ENCODE measurements at places on chromosomes 5 and 9. TPM values are rescaled to one million over a fixed set of nuclear protein-coding genes. Genes with fewer than 3 reads are reported as not detected.

GRCh38 chr9:100064872-100065581 is 33.8 kb downstream of the ERP44 start:
- H3K27ac ChIP-seq: no peak overlapping the region
- no peak overlapping the region for H3K4me3 ChIP-seq
- DNase-seq: peak; percentile 61

DNA sequence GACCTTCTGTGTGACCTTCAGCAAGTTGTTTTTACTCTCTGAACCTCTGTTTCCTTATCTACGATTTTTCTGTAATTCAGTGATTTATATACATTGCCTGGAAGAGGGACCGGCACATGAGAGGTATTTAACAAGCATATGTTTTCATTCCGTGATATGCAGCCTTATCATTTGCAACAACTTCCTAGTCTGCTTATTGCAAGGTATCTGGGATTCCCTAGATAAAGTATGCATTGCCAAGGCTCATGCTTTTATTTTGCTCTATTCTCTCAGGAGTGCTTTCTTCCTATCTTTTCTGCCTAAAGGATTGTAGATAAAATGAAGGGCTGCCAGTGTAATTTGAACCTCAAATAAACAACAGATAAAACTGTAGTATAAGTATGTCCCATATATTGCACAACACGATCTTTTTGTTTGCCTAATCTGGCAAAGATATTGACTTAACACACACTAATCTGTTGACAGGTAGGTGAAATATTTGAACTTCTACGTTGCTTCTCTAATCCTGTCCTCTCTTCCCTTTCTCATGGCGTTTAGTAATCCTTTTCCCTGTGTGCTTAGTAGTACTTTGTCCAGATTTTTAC is 377.2 kb upstream of the TNC start:
- peak; percentile 16 for DNase-seq
- H3K36me3 ChIP-seq: no peaks in the 10 kb centered on the region
- H3K27me3 ChIP-seq: no peaks in the 10 kb centered on the region
- no peak overlapping the region for H3K4me3 ChIP-seq
- peaks cover 7% of the 10 kb centered on the region for H3K4me1 ChIP-seq

DNA sequence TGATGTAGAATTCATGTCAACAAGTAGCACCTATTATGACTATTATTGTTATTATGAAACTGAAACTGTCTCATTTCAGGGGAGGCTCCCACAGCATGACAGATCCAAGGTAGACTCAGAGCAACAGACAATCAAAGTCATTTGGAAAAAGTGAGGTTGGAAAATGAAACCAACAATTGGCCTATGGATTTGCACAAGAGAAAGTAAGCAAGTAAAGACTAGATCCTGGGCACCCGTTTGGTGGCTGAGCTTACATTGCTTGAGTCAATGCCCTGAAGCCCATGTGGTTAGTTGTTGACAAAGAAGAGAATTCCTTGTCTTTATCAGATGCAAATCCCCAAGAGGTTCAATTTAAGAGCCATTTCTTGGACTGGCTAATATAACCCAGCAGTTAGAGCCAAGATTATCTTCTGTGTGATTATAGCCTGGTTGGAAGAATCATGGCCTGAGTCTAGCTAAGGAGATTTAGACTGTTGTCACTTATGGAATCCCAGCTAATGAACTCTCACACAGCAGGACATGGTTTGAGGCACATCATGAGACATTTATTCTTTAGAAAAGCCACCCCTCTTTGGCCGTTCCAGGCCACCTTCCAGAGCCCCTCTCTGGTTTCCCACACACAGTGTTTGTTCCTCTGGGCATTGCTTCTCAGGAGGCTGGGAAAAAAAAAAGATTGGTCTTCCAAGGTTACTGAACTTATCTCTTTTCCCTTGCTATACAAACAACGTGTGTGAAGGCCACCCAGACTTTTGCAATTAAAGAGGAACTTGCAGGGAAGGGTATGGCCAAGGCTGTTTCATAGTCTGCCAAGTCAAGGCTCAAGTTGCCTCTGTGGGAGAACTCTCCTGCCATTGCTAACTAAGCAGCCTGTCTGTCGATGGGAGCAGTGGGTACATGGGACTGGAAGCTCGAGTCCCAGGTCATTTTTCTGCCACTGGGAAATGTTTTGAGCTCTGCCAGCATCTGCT is 399.5 kb downstream of the ENC1 start:
- peaks cover 30% of the 10 kb centered on the region for H3K4me1 ChIP-seq
- H3K36me3 ChIP-seq: no peaks in the 10 kb centered on the region
- no peaks in the 10 kb centered on the region for H3K27me3 ChIP-seq
- peak overlapping the region; percentile 55 for H3K27ac ChIP-seq
- DNase-seq: peak; percentile 47

GRCh38 chr5:160434022-160434531 is 12.4 kb downstream of the PTTG1 start:
- H3K4me1 ChIP-seq: peaks cover 18% of the 10 kb centered on the region
- peak; percentile 63 for DNase-seq
- H3K27me3 ChIP-seq: peaks cover 13% of the 10 kb centered on the region
- no peak overlapping the region for H3K27ac ChIP-seq
- peaks cover 10% of the 10 kb centered on the region for H3K36me3 ChIP-seq

DNA sequence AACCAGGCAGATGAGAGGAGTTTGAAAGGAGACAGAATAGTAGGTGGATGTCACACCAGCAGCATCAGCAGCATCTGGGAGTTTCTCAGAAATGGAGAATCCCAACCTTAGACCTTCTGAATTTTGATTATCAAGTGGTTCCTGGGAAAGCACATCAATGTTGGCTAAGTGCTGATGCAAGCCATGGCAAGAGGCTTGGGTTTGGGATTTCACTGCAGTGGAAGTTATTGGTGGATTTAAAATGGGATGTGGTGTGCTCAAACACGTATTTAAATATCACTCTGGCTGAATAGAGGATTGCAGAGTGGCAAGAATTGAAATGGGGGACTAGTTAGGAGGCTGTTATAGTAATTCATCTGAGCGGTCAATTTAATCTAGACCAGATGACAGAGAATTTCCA is 387.8 kb upstream of the WWC1 start:
- H3K27me3 ChIP-seq: no peaks in the 10 kb centered on the region
- peaks cover 16% of the 10 kb centered on the region for H3K4me1 ChIP-seq
- H3K36me3 ChIP-seq: no peaks in the 10 kb centered on the region
- H3K27ac ChIP-seq: no peak overlapping the region

The NOXA1 gene
- total RNA-seq: 8.9 TPM

The FAM120A gene
- total RNA-seq: 162 TPM

- DNase-seq: no peak
- no peak overlapping the region for H3K27ac ChIP-seq
Observed at GRCh38 chr5:22341406-22341805, 511.7 kb downstream of the CDH12 start.

DNA sequence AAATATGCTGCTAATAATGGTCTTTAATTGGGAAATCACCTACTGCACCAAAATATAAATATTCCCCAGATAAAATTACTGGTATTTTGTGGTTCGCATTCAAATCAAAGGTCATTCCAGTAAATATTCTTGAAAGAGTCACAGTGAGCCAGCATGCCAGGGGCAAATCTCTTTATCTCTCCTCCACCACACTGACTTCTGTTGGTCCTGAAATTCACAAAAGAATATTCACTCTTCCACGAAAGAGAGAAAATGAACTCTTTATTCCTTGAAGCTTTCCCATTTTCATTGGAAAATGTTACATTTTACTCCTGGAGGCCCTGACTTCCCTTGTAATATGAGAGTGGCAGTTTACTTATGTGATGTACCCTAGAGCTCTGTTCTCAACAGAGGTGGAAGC is 39.7 kb downstream of the ZNF366 start:
- H3K27ac ChIP-seq: peak overlapping the region; percentile 86
- H3K4me3 ChIP-seq: no peak overlapping the region
- H3K27me3 ChIP-seq: no peaks in the 10 kb centered on the region
- DNase-seq: no peak
- H3K36me3 ChIP-seq: no peaks in the 10 kb centered on the region

DNA sequence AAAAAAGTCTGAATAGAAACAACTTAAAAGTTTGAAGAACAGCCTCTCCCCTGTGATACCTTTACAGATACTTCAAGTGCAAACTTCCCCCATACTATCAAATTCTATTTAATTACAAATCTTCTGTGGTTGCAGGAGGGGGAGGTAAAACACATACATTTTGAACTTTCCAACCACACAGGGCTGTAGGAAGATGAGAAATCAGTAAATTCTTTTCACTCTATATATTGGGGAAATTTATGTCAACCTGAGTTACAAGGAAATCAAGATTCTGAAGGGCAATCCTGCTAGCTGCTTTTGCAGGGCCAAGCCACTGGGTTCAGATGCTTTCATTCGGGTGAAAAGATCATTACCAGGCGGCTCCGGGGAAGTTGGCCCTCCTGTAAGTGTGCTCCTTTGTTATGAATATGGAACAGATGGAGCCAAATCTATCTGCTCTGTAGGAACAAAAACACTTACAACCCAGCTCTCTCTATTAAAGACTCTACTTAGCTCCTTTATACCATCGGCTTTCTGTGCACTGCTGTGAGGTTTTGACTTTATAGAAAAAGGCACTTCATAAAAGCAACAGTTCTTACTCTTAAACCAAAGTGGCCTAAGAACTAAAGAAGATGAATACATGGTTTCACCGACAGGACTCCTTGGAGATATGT is 269.1 kb downstream of the EFNA5 start:
- H3K27me3 ChIP-seq: no peaks in the 10 kb centered on the region
- peaks cover 12% of the 10 kb centered on the region for H3K36me3 ChIP-seq
- no peak overlapping the region for H3K27ac ChIP-seq
- no peak for DNase-seq
- no peak overlapping the region for H3K4me3 ChIP-seq

DNA sequence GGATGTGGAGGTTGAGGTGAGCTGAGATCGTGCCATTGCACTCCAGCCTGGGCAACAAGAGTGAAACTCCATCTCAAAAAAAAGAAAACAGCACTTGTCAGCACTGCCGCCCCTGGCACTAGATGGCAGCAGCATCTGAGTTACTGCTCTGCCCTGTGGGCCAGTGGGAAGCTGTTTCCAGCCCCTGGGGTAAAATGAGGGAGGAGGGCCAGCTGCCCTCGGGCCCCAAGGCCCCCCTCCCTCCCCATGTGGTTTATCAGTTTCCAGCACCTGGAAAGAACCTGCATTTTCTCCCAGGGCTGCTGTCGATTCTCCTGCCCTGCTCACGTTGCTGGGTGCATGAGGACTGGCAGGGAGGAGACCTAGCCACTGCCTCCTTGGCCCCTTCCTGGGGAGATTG is 13.2 kb upstream of the CEL start:
- no peaks in the 10 kb centered on the region for H3K4me1 ChIP-seq
- H3K4me3 ChIP-seq: no peak overlapping the region
- peaks cover 59% of the 10 kb centered on the region for H3K36me3 ChIP-seq
- no peak overlapping the region for H3K27ac ChIP-seq
- no peaks in the 10 kb centered on the region for H3K27me3 ChIP-seq

DNA sequence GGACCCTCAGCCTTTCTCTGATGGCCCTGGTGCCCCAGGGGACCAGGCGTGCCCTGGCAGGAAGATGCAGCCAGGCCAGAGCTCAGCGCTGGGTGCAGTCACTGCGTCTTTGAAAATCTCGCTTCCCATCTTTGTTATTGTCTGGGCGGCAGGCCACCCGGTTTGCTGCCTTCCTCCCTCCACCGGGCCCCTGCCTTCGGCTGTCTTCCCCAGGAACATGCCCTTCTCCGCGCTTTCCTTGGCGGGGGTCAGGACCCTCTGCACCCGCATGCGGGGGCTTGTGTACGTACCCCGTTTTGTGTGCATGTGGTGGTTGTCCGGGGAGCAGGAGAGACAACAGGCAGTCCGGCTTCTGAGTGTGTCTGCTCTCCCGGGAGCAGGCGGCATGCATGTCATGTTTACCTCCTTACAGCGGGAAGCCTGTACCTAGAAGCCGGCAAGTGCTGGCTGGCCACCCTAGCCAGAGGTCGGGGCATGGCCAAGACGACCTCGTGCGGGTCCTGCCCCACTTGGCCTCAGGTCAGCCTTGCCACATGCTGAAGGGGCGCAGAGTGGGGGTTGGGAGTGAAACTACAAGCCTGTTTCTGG is 49.5 kb downstream of the DAB2IP start:
- no peaks in the 10 kb centered on the region for H3K36me3 ChIP-seq
- H3K4me1 ChIP-seq: peaks cover 29% of the 10 kb centered on the region
- H3K4me3 ChIP-seq: peak overlapping the region; percentile 75
- H3K27me3 ChIP-seq: no peaks in the 10 kb centered on the region
- peak overlapping the region; percentile 79 for H3K27ac ChIP-seq

GRCh38 chr5:126778675-126779403 is 1.9 kb downstream of the LMNB1 start:
- peak overlapping the region; percentile 100 for H3K4me3 ChIP-seq
- H3K27me3 ChIP-seq: no peaks in the 10 kb centered on the region
- DNase-seq: no peak
- peaks cover 10% of the 10 kb centered on the region for H3K4me1 ChIP-seq
- H3K36me3 ChIP-seq: no peaks in the 10 kb centered on the region

DNA sequence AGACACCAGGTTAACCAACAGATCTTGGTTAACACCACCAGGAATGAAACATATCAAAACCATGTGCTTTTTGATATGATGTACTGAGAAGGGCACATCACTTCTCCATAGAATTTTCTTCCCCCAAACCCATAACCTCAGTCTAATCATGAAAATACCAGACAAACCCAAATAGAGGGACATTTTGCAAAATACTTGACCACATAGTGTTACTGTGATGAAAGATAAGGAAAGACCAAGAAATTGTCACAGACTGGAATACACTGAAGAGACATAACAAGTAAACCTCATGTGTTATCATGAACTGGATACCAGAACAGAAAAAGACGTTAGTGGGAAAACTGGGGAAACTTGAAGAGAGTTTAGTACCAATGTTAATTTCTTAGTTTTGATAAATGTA is 74.9 kb upstream of the VCAN start:
- H3K4me1 ChIP-seq: no peaks in the 10 kb centered on the region
- no peak overlapping the region for H3K4me3 ChIP-seq
- DNase-seq: no peak
- H3K36me3 ChIP-seq: no peaks in the 10 kb centered on the region
- H3K27ac ChIP-seq: no peak overlapping the region

- peak; percentile 78 for DNase-seq
- H3K36me3 ChIP-seq: no peaks in the 10 kb centered on the region
- peak overlapping the region; percentile 68 for H3K27ac ChIP-seq
- no peaks in the 10 kb centered on the region for H3K27me3 ChIP-seq
- H3K4me1 ChIP-seq: peaks cover 36% of the 10 kb centered on the region
Observed at GRCh38 chr5:59099270-59099994, 516.6 kb downstream of the RAB3C start.

The KIF12 gene
- not detected for total RNA-seq

Data from MCF 10A (cell line).